Left forelimb (tissue), 1 donor: ENCODE measurements at places on chromosomes 2 and 18.

DNA sequence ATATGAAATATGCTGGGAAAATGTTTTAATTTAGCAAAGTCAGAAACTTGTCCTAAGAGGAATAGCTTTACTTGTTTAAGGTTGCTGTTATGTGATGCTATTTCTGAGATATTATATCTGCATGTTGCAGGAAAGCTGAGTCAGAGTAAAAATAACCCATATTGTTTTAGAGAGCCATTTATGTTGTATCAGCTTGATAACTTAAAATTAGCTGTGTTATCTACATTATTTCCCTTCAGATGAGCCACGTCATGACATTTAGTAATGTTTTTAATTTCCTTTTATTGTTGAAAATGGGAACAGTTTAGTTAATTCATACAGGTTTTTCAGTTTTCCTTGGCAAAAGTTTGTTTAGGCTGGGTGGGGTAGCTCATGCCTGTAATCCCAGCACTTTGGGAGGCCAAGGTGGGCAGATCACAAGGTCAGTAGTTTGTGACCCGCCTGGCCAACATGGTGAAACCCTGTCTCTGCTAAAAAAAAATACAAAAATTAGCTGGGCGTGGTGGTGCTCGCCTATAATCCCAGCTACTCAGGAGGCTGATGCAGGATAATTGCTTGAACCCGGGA lies 55.8 kb downstream of the TTC27 start:
- no peak for DNase-seq

DNA sequence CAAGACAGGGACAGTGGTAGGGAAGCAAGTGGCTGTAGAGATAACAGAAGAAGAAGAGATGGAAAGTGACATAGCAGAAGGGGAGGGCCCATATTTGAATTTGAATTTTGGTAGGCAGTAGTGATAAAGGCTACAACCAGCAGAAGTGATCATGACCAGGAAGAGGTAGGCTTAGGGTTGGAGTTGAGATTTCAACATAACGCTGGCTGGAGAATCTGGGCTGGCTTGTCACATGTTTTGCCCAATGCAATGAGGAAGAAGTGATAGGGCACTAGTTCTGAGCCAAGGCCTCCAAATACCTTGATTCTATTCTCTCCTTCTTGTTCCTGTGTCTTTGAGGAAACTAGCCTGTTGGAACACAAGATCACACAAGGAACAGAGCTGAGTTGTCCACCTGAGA lies 69.4 kb downstream of the SCG2 start:
- no peak for DNase-seq

GRCh38 chr18:58668897-58669296 lies 2.4 kb upstream of the MALT1 start:
- no peak for DNase-seq

- no peak for DNase-seq
These were observed 201.2 kb downstream of the CBLN2 start for GRCh38 chr18:72342933-72343332.

DNA sequence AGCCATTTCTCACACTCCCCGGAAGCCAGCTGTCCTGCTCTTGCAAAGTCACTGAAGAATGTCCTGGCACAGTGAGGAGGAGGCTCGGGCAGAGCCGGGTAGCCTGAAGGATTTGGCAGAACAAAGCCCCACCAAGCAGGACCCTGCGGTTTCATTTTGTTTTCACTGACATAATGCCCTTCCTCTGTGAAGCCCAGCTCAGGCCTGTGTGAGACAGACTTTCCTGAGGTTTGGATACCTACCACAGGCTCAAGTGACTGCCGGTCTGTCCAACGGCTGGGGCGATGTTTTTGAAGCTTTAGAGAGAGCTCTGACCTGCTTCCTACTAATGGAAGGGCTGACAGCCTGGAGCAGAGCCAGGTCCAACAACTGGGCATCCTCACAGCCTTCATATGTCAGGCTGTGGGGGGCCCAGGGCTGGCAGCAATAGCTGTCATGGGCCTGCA lies 99.8 kb upstream of the FZD7 start:
- DNase-seq = no peak

DNA sequence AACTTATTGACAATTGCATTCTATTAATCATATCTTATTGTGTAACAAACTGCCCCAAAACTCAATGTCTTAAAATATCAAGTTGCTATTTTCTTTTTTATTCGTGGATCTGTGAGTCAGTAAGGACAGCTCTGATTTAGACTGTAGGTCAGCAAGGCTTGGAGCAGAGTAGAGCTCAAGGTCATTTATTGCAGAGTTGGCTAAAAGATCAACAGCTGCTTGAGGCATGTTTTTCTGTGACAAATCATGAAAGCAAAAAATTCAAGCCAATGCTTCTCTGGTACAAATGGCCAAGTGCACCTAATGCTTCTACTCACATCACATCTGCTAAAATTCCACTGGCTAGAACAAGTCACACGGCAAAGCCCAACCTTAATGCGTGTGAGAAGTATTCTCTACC lies 497.7 kb upstream of the LRATD1 start:
- no peak for DNase-seq

DNA sequence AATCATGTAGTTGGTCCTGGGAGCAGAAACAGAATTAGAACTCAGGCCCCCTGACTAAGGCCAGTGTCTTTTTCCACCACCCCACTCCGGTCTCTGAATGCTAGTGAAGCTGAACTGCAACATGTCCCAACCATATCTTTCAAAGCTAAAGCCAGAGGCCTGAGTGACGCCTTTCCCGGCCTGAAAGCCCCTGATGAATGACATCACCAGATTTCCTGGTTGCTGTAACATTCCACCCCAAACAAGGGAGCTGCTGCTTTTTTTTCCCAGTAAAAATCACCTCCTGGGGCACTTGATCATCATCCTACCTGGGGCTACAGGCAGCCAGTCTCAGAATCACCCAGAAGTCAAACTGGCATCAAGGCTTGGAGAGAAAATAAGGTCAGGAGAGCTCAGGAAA lies 162.7 kb downstream of the ARL4C start:
- DNase-seq = no peak

- DNase-seq = no peak
These were observed 240.5 kb upstream of the CHAC2 start for GRCh38 chr2:53527056-53527455.

GRCh38 chr2:71945603-71945959 lies 202.1 kb downstream of the CYP26B1 start:
- no peak for DNase-seq

GRCh38 chr18:76446321-76447257 lies 48.5 kb downstream of the ZNF516 start:
- DNase-seq = no peak

GRCh38 chr2:97868986-97869721 lies 126.6 kb downstream of the TMEM131 start:
- DNase-seq = no peak

DNA sequence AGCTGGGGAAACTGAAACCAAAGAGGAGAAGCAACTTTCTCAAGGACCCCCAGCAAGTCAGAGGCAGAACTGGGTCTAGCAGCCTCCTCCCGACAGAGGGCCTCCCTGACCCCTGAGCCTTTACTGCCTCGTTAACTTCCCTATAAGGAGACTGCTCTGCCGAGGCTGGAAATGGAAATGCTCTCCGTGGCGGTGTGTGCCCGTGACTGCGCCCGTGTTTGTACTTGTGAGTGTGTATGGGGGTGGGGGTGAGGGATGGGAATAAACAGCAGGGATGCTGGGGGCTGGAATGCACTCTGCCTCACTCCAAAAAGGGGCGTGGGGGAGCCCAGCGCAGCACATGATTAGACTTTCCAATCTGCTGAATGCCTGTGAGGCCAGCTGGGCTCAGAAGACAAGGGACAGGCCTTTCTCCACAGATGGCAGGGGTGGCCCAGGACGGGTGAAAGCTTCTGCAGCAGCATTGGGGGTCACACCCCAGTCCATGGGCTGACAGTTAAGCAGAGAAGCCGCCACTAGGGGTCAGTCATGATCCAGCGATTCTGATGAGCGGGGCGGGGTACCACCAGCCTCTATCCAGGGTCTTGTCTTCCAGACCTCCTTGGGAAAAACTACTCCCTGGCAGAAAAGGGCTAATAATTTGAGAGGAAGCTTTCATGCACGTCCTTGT lies 26.8 kb downstream of the MPHOSPH10 start:
- DNase-seq = no peak

DNA sequence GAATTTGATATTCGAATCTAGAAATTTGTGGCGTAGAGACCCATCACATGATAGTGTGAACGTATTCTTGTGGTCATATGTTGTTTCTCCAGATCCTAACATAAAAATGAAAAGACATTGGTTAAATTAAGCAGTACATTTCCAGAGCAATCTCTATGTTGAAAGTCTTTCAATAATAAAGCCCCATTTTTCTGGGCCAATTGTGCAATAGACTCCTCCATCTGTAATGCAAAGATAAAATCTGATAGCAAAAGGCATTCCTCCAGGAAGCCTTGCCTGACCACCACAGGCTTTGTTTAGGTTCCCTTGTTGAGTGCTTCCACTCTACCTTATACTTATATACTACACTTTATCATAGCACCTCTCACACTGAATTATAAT lies 31.3 kb downstream of the APOB start:
- DNase-seq = no peak

- no peak for DNase-seq
These were observed 7.0 kb upstream of the CLEC4F start for GRCh38 chr2:70827388-70827787.

DNA sequence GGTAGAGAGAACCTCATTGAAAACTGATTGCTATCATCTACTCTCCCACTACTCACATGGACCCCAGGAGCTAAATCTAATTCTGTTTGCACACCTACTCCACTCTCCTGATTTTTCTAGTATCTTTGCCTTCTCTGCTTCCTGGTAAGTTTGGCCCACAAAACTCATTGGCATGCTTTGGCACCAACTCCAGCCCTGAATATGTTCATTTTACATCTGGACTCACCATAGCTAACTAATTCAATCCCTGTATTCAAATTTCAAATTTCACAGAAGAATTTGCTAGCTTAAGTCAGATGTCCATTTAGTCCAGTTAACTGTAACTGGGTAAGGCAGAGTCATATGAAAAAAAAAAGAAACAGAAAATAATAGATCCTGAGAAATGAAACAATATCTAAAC lies 442.1 kb downstream of the SUCLG1 start:
- no peak for DNase-seq

GRCh38 chr18:23629444-23629946 lies 33.2 kb downstream of the ANKRD29 start:
- DNase-seq = no peak

- DNase-seq = no peak
These were observed 161.7 kb upstream of the LMAN1 start for GRCh38 chr18:59520562-59521355.

- no peak for DNase-seq
These were observed 220.2 kb upstream of the PIEZO2 start for GRCh38 chr18:11369556-11369955.

DNA sequence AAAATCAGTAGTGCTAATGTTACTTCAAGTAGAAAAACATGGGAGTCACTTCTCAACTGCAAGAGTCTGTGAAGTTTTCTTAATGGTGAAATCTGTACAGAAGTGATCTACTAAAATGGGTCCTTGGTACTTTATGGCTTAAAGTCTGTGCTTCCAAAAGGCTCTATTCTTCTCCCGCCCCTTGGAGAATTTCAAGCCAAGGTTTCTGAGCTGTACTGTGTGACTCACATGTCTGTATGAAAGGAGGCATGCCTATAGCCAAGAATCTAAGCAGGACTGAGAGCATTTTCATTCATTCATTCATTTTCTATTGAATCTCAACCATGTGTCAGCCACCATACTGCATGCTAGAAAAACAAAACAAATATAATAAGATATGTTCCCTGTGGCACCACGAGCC lies 19.8 kb upstream of the DDX18 start:
- DNase-seq = no peak

- DNase-seq = no peak
These were observed 534.6 kb downstream of the MBD2 start for GRCh38 chr18:53689886-53690285.

- DNase-seq = no peak
These were observed 36.8 kb upstream of the ERCC3 start for GRCh38 chr2:127330753-127331152.

- DNase-seq = no peak
These were observed 138.6 kb downstream of the DOCK10 start for GRCh38 chr2:224903621-224904020.

DNA sequence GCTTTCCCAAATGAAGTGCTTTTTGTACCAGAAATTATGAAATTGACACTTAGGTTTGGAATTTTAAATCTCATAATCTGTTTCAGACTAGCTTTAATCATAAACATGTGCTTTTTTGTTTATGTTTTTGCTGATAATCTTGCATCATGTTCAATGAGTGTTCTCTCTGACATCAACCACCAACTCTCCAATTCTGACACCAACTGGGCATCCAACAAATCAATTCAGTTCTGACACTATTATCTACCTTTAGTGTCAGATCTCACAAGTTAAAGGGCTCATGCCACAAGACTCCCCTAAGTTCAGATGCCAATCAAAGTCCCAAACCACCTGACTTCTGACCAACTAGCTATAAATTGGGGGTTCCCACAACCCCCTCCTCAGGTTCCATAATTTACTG lies 19.6 kb downstream of the PELI1 start:
- no peak for DNase-seq

DNA sequence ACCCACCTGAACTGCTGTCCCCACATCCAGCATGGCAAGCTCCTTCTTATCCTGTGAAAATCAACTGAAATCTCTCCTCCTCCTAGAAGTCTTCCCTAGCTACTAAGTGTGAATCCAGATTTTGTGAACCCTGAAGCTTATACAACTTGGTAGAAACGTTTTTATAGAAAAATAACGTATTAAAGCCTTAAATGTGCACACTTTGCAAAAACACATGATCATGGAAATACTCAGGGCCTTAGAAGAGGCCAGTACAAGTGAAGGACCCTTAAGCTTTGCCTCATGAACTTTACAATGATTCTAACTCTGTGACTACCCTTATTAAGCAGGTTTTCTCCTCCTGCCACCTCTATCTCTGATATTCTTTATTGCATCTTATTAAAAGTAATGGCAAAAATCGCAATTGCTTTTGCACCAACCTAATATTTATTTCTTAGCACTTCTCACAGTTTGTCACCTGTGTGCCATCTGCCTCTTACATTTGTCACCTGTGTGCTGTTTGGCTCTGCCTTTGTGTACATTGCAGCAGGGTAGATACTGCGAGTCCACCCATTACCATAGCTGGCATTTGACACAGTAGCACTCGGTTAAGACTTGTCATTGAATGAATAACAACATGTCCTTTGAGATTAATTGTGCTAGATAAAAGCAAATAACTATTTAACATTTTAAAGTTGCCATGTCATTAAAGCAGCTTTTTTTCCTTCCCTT lies 42.2 kb downstream of the FRZB start:
- DNase-seq = no peak

- DNase-seq = no peak
These were observed 70.3 kb upstream of the DOCK10 start for GRCh38 chr2:225112362-225113126.

DNA sequence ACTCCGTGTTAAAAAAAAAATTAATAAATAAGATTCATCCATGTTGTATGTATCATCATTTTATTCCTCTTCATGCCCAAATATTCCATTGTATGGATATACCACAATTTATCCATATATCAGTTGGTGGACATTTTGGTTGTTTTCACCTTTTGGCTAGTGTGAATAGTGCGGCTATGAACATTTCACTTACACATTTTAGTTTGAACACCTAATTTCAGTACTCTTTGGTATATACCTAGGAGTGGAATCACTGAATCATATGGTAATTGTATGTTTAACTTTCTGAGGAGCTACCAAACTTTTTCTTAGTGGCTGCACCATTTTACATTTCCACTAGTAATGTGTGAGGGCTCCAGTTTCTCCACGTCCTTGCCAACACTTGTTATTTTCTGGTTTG lies 20.0 kb downstream of the CDCA7 start:
- no peak for DNase-seq
